A549 treated with Hydrocortisone at 1 μM for 4 hours (cell line): ENCODE measurements at places on chromosomes 5 and 9. TPM values are rescaled to one million over a fixed set of nuclear protein-coding genes. Genes with fewer than 3 reads are reported as not detected.

Gene TCF7
- 9.7 to 11.2 TPM (median 11.1 TPM) in 5 replicates for total RNA-seq

Gene MAP3K1
- total RNA-seq, result 1.3 to 2.1 TPM (median 1.5 TPM) in 5 replicates

Gene MCC
- total RNA-seq, result 0.14 to 0.43 TPM (median 0.22 TPM) in 5 replicates

Gene NIPAL4
- total RNA-seq, result 9.7 to 14.3 TPM (median 11.1 TPM) in 5 replicates

Gene FOXD4L3
- total RNA-seq, result 0.08 to 0.16 TPM (median 0.12 TPM) in 3 of 5 replicates, not detected in the others

Gene FBN2
- 12.6 to 23.1 TPM (median 18.3 TPM) in 5 replicates for total RNA-seq

Gene CARTPT
- total RNA-seq, result not detected in 5 replicates

Gene RGS7BP
- total RNA-seq, result not detected in 5 replicates

Gene PCDHB16
- total RNA-seq, result 0.05 to 0.08 TPM (median 0.05 TPM) in 4 of 5 replicates, not detected in the other

Gene LCN15
- 0.03 to 0.13 TPM in 2 of 5 replicates, not detected in the others for total RNA-seq

Gene HAVCR2
- total RNA-seq, result 0.16 to 0.57 TPM (median 0.28 TPM) in 5 replicates

Gene SLC6A7
- 0.02 TPM in 1 of 5 replicates, not detected in the others for total RNA-seq

Gene ROR2
- 1.1 to 2.0 TPM (median 1.4 TPM) in 5 replicates for total RNA-seq

Gene LCN9
- 0.13 to 0.16 TPM in 2 of 5 replicates, not detected in the others for total RNA-seq

Gene MARCHF3
- 0.82 to 1.2 TPM (median 0.97 TPM) in 5 replicates for total RNA-seq

Gene GMCL2
- not detected in 5 replicates for total RNA-seq

Gene TMEM215
- total RNA-seq, result 0.02 TPM in 1 of 5 replicates, not detected in the others

Gene SPATA31C1
- not detected in 5 replicates for total RNA-seq

Gene ZNF367
- 4.9 to 6.0 TPM (median 5.2 TPM) in 5 replicates for total RNA-seq

Gene FOXD4
- 0.23 to 0.55 TPM (median 0.44 TPM) in 5 replicates for total RNA-seq

Gene IFNK
- 0.09 TPM in 1 of 5 replicates, not detected in the others for total RNA-seq
